Activated CD4-positive, CD25-positive, alpha-beta regulatory T cell treated with anti-CD3 and anti-CD28 coated beads, Interleukin-2, amount 50 U/mL, for 72 hours (primary cell): ENCODE measurements at places on chromosomes 4 and X.

GRCh38 chrX:149151805-149152757, 353.0 kb downstream of the IDS start:
- DNase-seq, result no peak

DNA sequence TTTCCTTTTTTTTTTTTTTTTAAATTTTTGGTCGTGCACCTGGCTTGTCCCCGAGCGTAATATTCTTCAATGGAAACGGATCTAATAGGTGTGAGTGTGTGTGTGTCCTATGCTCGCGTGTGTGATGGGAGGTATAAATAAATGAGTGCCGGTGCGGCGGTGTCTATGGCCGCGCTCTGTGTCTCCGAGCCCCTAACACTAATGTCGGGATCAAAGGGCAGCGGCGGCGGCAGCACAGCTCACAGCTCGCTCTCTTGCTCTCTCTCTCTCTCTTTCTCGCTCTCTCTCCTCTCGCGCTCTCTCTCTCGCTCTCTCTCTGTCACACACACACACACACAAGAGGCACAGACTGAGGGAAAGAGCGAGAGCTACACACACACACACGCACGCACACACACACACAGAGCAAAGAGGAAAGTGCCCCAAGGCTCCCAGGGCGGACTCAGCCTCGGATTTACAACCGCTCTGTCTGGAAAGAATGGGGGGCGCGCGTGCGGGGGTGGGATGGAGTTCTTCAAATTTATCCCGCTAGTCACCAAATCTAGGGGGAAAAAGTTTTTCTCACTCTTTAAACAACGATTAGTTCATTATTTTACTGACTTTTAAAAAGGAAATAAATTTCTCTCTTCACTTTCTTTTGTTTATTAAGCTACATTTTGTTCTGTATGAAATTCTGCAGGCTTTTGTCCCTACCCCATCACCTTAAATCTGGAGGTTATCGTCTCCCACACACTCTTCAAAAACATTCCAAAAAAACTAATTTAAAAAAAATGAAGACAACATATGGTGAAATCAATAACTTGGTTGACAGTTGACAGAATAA, at the start of gene ZNF827:
Gene ZNF827, minus strand, starts transcription at position 206 of the 823 bp plus-strand sequence. CDS start 416 bp downstream, outside the sequence.
- peak; percentile 51 for DNase-seq

GRCh38 chr4:145843148-145843547, 95.5 kb downstream of the ZNF827 start:
- no peak for DNase-seq

DNA sequence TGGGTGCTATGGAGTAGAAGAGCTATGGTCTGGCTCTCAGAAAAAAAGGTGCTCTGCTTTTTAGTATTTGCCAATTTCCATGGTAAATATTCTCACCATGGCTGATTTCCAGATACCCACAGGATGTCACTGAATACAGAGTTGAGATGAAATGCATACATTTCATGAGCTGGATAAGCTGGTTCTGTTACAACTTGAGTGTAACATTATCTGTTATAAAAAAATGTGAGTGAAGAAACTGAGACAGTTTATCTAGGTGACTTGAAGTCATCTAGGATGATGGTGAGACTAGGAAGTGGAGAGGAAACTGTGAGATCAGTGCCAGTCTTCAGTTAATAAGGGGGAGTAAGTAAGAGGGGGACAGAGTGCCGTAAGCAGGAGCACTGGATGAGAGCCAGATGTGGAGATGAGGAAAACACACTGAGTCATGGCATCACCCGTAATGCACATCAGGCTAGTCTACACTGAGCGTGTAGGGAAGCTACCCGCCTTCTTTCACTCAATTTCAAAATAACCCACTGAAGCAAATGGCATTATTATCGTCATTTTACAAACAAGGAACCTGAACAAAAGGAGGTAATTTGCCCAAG, 5.0 kb downstream of the HPSE start:
- no peak for DNase-seq

- no peak for DNase-seq
Observed at GRCh38 chrX:118189000-118189399, 72.4 kb upstream of the KLHL13 start.

GRCh38 chr4:68572653-68573170, 3.4 kb downstream of the UGT2B17 start:
- DNase-seq, result no peak

DNA sequence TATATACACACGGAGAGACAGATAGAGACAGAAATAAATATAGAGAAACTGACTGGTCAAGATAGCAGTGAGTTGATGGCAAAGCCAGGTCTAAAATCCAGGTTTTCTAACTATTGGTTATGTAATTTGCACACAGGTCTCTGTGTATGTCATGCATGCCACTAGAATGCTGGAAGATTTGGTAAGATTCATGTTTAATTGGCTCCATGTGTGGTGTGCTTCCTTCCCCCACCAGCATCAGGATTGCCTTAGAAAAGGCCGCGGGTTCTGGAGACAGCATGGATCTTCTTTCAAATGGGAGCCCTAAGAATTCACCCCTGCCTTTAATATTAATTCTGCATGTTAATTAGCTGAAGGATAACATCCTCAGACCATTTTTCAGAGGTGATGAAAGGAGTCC, 31.3 kb downstream of the HAND2 start:
- no peak for DNase-seq

GRCh38 chr4:157076578-157076947, 613 bp downstream of the GLRB start:
- no peak for DNase-seq

DNA sequence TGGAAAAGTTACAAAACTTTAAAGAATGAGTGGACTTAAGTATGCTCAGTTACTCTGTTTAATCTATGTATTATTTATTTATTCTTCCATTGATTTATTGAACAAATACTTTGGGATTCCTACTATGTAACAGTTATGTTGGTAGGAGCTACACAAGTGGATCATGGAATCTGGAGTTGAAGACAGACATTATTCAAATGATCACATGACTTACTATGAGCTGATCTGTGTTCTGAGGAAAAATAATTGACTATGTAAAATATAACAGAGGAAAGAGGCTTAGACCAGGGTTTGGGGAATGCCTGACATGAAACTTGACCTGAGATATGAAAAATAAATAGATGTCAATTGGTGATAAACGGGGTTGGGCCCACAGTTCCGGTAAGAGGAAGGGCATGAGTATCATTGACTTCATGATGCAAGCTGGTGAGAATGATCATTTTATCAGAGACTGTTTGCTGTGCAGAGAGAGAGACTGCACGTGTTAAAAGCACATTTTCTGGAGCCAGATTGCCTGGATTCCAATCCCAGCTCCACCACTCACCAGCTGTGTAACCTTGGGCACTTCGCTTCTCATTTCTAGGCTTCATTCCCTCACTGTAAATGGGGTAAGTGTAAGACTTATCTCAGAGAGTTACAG, 179.0 kb downstream of the SPCS3 start:
- no peak for DNase-seq

GRCh38 chr4:119097282-119097900, 38.2 kb upstream of the MYOZ2 start:
- DNase-seq, result no peak

DNA sequence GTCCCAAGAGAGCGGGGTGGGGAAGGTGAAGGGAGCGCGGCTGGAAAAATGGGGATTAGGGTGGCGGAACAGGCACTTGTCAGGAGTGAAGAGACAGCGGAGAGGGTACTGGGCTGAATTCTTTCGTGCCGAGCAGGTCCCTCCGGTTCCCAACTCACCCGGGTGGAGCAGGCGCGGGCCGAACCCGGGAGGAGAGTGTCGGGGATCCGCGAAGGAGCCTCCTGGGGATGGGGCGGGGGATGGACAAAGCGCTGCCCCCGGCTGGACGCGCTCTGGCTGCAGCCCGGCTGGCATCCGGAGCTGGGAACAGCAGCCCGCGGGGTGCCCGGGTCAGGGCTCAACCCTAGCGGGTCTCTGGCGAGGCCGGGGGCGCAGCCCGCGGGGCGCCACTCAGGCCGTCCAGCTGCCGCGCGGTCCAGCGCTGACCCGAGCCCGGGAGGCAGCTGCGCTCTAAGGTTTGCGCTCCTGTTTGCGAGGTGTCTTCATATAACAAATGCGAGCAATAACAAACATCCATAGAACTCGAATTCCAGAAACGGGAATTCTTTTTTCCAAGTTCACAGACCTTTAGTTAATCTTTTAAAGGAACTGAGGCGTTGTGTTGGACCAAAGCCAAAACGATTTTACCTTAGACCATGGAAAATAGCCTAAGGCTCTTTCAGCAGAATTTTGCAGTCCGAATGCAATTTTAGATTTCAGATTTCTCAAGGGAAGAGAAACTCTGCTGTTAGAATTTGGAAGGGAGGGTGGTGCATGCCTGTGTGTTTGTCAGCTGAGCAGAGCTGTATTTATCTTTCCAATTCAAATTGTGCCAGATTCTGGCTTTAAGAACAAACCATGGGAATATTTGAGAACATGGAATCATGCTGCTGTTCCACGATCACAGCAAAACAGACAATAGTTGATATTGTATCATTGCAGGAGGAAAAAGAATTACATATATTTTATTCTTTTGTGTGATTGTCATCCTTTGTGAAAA, 744 bp downstream of the NPY5R start:
- DNase-seq, result no peak

- no peak for DNase-seq
Observed at GRCh38 chrX:5724123-5724522, 504.5 kb downstream of the NLGN4X start.

DNA sequence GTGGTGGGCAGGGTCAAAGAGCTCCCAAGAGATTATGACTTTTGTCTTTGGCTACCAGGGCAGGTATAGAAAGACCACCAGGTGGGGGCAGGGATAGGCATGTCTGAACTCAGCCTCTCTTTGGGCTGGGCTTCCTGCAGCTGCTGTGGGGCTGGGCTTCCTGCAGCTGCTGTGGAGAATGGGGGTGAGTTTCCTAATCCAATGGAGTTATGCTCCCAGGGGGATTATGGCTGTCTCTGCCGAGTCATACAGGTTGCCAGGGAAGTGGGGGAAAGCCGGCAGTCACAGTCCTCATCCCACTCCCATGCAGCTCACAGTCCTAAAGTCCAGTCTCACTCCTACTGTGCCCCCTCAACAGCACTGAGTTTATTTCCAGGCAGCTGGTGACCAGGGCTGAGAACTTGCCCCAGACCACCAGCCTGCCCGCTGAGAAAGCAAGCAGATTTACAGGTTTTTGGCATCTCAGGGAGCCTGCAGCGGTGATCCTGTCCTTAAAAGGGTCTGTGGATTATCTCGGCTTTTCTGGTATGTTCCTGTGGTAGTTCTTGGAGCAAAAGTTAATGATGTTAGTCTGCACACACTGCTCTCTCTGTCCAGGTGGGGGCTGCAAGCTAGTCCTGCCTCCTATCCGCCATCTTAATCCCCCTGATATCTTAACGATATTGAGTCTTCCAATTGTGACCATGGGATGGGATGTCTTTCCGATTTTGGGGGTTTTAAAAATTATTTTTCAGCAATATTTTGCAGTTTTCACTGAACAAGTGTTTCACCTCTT, 133.4 kb downstream of the RTL9 start:
- DNase-seq, result no peak

DNA sequence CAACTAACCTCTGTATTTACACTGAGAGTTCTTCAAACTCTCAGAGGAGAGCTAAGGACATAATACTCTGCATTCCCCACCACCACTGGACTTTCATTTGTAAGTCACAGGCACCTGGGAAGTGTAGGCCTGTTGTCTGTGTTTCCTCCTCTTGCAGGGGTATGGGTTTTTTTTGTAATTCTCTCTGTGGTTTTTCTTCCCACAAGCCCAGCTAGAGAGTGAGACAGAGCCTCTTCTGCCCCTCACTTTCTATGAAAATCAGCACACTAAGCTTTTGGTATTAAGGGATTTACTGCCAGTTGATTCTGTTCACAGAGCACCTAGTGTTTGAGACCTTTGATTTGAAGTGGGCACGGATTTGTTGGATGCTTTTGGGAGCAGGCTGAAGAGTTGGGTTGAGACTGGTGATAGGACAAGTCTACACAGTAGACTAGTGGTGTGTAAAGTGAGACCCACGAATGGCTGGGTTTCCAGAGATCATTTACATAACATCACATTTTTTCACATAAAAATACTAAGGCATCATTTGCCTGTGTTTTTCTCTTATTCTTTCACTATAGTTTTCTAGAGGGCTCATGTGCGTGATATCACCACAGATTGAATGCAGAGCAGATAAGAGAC, 28.9 kb upstream of the WDR17 start:
- no peak for DNase-seq

DNA sequence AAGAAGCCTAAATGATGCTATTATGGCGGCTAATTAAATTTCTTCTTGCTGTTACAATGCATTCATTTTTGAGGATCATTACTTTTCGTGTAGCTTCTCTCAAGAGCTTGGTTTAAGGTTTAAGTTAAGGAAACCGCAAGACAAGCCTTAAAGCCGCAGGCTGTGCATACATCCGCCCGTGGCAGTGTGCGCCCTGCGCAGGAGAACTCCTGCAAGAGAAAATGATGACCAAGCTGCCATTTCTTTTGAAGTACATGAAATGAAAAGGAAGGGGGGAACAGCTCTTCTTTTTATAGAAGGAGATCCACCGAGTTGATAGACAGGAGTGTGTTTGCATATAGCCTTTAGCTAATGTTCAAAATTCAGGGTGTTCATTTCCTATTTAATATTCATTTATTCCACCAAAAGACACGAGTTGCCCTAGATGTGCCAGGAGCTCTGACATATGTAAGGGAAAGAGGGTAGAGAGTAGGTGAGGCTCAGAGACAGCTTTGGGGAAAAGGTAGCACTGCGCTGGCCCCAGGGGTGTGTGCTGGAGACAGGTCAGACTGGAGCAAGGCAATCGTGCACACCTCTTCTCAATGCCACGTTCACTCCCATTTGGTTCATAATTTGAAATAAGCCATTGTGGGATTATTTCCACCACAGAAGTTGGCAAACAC, 112.1 kb upstream of the LDB2 start:
- no peak for DNase-seq

DNA sequence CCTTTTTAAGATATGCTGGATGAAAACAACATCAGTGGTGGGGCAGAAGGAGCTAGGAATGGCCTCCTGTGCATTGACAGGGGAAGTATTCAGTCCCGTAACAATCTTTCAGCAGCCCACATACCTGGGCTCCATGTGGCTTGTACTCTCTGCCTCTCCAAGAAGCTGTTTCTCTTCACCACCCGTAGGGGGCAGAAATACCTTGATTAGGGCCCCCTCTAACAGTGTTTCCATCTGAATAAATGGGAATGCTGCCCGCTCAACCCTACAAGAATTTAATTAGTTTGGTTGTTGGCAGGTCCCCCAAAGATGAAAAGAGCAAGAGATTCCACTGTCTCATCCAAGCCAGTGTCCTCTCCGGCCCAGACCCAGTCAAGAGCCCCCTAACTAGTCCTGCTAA, 155.2 kb downstream of the SMIM20 start:
- no peak for DNase-seq

- DNase-seq, result no peak
Observed at GRCh38 chr4:184273166-184274147, 55.8 kb upstream of the ENPP6 start.

GRCh38 chr4:124276461-124276860, 436.1 kb downstream of the ANKRD50 start:
- DNase-seq, result no peak

- peak; percentile 34 for DNase-seq
Observed at GRCh38 chr4:76993787-76994641, 44.5 kb downstream of the SEPTIN11 start.
